Thoracic aorta endothelial cell (primary cell): ENCODE measurements at places on chromosomes 5 and 9. TPM values are rescaled to one million over a fixed set of nuclear protein-coding genes. Genes with fewer than 3 reads are reported as not detected.

Gene KCNMB1
- total RNA-seq = 0.40 and 1.1 TPM in 2 replicates

Gene CDC25C
- 13.0 and 19.0 TPM in 2 replicates for total RNA-seq

Gene OR13C8
- not detected in 2 replicates for total RNA-seq

Gene ALAD
- 17.6 and 18.7 TPM in 2 replicates for total RNA-seq

Gene MAP3K1
- total RNA-seq = 15.4 and 19.0 TPM in 2 replicates

Gene DBH
- total RNA-seq = not detected in 2 replicates

Gene ADAMTS13
- 0.53 and 0.57 TPM in 2 replicates for total RNA-seq

Gene IRX4
- total RNA-seq = not detected in 2 replicates

Gene HMHB1
- not detected in 2 replicates for total RNA-seq
